Hematopoietic multipotent progenitor cell treated with erythropoietin and hydrocortisone succinate and interleukin-3 and kit ligand, for 8 days (in vitro differentiated cells): ENCODE measurements at places on chromosomes 12 and 14.

- no peak for DNase-seq
Observed at GRCh38 chr12:54562750-54563356, 13.5 kb downstream of the PDE1B start.

DNA sequence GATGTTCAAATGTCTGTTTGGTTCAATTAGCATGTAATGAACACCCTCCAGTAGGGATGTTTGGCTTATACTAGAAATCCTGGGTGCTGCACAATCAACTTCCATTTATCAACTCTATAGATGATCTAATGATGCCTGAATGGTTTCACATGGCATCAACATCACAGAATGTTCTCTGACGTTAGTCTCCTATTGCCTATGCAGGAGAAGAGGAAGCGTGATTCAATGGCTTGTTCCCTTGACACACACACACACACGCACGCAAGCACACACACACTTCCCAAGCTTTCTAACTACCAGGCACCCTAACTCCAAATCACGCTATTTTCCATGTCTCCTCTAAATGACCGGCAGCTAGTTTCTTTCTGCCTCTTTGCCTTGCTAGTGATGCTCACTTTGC is 49.3 kb downstream of the PKP2 start:
- no peak for DNase-seq

- DNase-seq, result no peak
Observed at GRCh38 chr14:42047421-42048055, 440.9 kb downstream of the LRFN5 start.

- DNase-seq, result no peak
Observed at GRCh38 chr14:61322799-61323290, 1.5 kb downstream of the PRKCH start.

GRCh38 chr12:9869307-9870161 is at the start of gene CLEC2B:
CLEC2B (minus strand) TSS chr12:9869354.
- DNase-seq, result peak; percentile 83

DNA sequence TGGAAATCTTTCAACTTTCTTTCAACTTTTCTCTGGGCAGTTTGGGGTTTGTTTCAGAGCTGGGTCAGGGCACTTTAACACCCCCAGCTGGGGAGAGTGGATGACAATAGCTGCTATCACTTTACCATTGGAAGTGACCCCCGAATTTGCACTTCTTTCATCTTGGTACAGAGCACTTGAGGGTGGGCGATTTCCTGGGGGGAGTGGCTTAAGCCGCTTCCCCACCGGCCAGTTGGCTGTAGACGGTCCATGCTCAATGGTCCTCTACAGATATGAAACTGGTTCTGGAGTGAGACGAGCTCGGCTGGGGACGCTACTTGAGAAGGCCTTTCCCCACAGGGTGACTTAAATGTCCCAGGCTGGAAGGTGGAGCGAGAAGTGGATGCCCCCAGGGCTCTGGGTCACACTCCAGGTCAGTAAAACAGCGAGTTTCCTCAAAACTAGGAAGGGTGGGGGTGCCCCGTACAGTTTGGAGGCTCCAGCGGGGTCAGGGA is at the start of gene VRTN:
Gene VRTN, plus strand, starts transcription at position 231 of the 494 bp plus-strand sequence. CDS start 8,313 bp downstream, outside the sequence.
- no peak for DNase-seq

DNA sequence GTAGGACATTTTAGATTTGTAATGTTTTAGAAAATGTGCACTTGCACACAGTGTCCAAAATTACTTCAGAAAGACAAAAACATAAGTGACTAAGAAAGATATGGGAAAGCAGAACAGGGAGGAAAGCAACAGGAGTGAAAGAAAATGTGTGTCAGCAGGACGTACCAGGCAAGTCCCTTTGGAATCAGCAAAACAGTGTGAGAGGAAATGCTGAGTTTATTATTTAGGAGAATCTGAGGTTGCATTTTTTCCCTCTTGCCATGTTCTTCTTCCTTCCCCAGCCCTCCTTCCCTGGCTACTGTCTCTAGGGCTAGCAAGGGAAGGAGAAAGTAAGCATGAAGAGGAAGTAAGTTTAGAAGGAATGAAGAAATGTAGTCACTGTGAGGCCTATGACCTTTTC is 67.7 kb upstream of the CD163 start:
- DNase-seq, result no peak

DNA sequence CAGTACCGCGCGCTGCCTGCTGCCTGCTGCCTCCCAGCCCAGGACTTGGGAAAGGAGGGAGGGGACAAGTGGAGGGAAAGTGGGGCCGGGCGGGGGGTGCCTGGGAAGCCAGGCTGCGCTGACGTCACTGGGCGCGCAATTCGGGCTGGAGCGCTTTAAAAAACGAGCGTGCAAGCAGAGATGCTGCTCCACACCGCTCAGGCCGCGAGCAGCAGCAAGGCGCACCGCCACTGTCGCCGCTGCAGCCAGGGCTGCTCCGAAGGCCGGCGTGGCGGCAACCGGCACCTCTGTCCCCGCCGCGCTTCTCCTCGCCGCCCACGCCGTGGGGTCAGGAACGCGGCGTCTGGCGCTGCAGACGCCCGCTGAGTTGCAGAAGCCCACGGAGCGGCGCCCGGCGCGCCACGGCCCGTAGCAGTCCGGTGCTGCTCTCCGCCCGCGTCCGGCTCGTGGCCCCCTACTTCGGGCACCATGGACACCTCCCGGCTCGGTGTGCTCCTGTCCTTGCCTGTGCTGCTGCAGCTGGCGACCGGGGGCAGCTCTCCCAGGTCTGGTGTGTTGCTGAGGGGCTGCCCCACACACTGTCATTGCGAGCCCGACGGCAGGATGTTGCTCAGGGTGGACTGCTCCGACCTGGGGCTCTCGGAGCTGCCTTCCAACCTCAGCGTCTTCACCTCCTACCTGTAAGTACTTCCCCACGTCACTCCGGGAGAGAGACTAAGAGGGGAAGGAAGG is at the start of gene LGR5:
Gene LGR5, plus strand, starts transcription at position 186 of the 732 bp plus-strand sequence. Its CDS starts 283 bp downstream, at position 469.
- DNase-seq, result no peak

- no peak for DNase-seq
Observed at GRCh38 chr12:95185072-95185471, 32.2 kb downstream of the FGD6 start.

DNA sequence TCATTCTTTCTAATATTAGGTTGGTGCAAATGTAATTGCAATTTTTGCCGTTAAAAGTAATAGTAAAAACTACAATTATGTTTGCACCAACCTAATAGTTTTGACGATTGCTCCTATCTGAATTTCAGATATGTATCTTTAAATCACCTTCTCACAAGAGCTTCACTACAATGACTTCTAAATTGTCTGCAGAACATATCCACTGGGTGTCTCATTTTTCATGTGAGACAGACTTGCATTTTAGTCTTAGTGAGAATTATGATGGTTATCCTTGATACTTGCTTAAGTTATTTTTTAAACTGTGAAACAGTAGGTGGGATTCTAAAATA is 84.6 kb downstream of the ITPR2 start:
- DNase-seq, result no peak

DNA sequence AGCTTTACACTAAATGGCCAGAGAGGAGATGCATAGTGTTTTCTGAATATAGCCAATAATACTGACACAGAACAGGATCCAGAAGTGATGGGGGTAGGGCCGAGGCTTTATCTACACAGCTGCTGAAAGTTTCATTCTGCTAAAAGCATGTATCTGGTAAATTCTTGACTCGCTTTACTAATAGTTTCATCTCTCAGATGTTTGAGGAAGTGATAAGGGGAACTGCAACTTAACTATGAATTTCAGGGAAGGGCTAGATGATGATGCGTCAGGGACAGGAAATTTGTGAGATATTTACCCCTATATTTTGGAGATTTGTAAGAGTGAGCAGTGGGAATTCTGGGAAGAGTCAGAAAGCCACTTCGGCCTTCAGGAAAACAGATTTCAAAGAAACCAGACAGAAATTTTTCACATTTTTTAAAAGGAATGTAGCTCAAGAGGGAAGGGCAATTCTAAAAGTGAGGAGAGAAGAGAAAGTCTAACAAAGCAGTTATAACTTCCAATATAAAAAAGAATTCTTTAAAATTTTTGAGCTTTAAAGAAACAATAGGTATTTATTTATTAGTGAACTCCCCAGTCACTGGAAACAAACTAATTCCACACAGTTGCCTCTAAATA is 243.1 kb downstream of the BCAT1 start:
- DNase-seq, result no peak

DNA sequence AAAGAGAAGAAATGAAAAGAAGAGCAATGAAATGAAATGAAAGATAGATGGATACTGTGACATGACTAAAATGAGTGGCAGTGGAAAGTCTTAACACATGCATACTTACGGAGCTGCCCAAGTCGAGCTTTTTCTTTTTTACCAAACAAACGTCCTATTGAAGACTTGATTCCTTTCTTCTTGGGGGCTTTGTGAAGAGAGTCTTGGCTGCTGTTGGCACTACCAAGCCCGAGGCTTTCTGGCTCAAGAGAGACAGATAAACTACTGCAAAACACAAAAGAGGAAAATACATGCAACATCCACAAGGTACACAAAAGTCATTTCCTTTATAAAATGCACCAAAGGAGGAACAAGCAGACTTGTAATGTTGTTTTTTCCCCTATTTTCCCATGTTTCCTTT is 261.2 kb downstream of the ACSS3 start:
- no peak for DNase-seq

DNA sequence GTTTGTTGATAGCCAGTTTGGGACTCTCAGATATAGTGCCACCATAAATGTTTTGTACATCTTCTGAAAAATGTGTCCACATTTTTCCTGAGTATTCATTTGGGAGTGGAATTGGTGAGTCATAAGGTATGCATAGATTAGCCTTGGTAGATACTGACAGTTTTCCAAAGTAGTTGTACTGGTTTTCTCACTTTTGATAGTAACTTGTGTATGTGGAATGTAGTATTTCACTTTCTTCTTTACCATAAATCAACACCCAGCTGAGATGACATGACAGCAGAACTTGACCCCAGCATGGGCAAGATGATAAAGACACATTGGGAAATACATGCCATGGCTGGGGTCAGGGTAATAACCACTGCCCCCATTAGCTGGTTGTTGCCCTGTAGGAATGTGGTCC is 5.4 kb downstream of the FBXW8 start:
- peak; percentile 5 for DNase-seq

DNA sequence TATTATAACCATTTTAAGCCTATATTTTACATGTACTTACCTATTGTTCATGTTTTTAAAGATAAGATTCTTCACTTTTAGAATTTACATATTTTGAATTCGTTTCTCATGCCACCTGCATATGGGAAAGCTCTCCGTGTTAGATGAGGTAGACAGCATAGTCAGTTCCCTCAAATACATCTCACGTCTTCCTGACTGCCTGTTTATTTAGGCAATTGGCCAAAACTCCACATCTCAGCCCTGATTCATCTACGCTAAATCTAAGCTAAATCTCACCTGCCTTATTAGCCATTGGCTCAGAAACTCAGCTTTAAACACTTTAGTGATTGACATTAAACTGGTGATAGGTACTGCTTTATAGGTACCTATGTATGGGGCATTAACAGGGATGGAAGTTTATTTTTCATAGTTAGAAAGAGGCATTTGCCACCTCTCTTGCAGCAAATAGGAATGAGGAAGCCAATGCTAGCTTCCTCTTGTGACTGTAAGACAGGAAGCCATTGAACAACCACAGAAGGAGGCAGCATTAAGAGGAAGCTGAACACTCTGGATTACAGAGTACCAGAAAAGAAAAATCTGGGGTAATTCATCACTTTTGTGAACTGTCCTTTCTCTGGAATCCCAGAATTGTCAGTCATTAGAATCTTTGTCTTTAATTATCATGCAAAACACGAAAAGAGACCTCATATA is 111.9 kb downstream of the LRFN5 start:
- no peak for DNase-seq

- peak; percentile 75 for DNase-seq
Observed at GRCh38 chr14:88168498-88169165, 154.4 kb downstream of the KCNK10 start.

DNA sequence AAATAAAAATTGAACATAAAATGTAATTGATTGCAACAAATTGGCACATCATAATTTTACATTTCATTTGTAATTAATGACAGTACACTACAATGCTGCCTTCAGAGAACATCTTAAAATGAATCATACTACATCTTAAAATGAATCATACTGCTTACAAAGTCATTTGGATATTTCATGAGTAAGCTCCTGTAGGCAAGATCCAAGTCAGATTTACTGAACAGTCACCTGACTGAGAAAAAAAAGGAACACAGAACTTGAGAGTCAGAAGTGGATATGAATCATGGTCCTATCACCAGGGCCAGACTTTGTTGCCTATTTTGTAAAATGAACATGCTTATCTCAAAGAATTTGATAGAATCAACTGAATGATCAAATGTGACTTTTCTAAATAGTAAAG is 32.7 kb upstream of the FBLN5 start:
- DNase-seq, result peak; percentile 41

DNA sequence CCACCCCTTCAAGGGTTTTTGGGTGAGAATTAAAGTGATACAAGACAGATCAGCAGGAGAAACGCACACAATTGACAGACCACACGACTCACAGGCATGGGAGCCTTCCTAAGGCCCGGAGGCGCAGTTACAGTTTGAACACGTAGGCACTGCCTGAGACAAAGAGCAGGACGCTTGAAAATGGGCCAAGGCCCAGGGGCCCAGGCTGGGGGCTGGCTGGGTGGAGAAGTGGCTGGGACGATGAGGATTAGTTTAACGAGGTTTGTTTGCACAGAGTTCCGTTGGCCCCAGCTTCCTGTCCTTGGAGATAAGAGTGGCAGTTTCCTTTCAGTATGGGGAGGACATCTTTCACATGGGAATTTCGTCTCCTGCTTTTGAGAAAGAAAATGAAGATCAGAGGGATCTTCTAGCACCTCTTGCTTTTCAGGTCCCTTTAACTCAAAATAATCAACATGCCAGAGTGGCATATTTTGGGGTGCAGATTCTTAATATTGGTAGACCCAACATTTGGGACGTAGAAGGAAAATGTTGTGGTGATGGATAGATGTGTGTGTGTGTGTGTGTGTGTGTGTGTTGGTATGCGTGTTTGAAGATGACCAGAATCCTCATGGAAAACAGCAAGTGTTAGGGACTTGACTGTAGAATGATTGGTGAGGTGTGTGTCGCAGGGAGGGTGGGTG is 44.6 kb downstream of the DLK1 start:
- DNase-seq, result peak; percentile 39

DNA sequence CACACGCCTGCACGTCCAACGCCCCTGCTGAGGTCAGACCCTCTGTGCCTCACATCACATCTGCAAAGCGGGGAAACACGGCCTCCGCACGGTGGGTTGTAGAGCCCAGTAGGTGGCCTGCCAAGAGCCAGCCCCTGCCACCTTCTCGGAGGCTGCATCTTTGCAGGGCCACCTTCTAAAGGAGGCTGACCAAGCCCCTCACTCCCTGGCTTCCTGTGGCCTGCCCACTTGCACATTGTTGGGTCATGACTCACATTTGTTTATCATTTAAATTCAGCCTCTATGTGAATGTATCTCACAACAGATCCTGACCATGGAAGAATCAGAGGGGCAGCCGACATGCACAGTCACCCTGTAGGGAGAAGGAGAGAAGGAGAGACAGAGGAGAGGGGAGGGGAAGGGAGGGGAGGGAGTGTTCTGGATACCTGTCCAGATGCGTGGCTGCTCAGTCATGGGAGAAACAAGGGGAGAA is 319.5 kb upstream of the DIO3 start:
- DNase-seq, result no peak

DNA sequence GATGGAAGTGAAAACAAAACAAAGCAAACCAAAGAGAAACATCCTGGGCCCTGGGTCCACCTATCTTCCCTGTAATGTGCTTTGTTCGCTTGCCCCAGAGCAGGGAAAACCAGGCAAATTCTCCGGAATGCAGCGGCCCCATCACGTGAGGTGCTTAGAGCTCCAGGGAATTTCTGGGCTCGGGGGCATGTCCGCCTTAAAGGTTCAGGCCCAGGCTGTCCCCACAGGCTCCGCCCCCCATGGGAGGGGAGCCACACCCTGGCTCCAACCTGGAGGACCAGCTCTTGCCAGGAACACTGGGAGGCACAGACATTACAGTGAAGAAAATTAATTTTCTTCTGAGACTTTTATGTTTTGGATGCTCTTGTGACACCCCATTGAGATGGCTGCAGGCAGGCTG is 69.9 kb downstream of the RBM19 start:
- DNase-seq, result no peak
